ENCODE measurements at places on chromosomes 12 and 14. TPM values are rescaled to one million over a fixed set of nuclear protein-coding genes. Genes with fewer than 3 reads are reported as not detected.

The SPATA7 gene
- total RNA-seq, result 11.9 TPM

The PELI2 gene
- 28.3 TPM for total RNA-seq

GRCh38 chr14:53865711-53866110 lies 90.9 kb downstream of the BMP4 start:
- no peak for DNase-seq

GRCh38 chr12:116804051-116804450 lies 65.9 kb downstream of the RNFT2 start:
- DNase-seq, result no peak

GRCh38 chr12:65741656-65742017 lies 82.6 kb upstream of the HMGA2 start:
- no peak for DNase-seq

- DNase-seq, result no peak
Observed at GRCh38 chr12:9730591-9730990, 2.3 kb downstream of the CLECL1 start.

- DNase-seq, result no peak
Observed at GRCh38 chr14:93930989-93931307, 3.8 kb downstream of the FAM181A start.
